Activated CD8-positive, alpha-beta T cell treated with anti-CD3 and anti-CD28 coated beads, Interleukin-2, amount 10 ng/mL, durations not matched to agents 7 days and 5 days (primary cell): ENCODE measurements at places on chromosomes 6 and 20. TPM values are rescaled to one million over a fixed set of nuclear protein-coding genes. Genes with fewer than 3 reads are reported as not detected.
A peak's percentile ranks its signal among the peaks of the same experiment; 100 is the strongest.

The IMPG1 gene
- not detected for total RNA-seq

The SLC22A2 gene
- not detected for total RNA-seq

The PNRC1 gene
- total RNA-seq, result 90.8 TPM

The NEU1 gene
- 16.5 TPM for total RNA-seq

The OARD1 gene
- total RNA-seq, result 30.2 TPM

The DUSP22 gene
- 33.2 TPM for total RNA-seq

- H3K27me3 ChIP-seq, result peaks cover 3% of the 10 kb centered on the region
- H3K4me1 ChIP-seq, result no peaks in the 10 kb centered on the region
- H3K27ac ChIP-seq, result no peak overlapping the region
- DNase-seq, result no peak
- H3K36me3 ChIP-seq, result peaks cover 4% of the 10 kb centered on the region
Measured at GRCh38 chr20:35191419-35192117, 19.7 kb downstream of the PROCR start.

DNA sequence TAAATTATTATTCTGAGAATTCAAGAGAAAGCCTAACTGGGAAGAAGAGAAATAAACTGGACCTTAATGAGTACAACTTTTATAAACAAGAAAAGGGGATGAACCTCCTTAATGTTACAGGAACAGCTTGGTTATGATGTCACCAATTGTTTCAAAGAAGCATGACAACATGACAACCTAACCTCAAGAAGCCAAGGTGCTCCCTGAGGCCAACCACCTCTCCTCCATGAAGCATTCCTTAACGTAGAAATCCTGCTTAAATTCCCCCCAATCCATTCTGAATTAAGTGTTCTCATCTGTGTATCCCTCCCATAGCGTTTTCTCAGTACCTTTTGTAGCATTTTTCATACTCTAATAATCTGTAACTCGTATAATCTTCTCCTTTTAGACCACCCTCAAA lies 1.7 kb downstream of the HBS1L start:
- DNase-seq, result no peak
- H3K27me3 ChIP-seq, result no peaks in the 10 kb centered on the region
- peak overlapping the region; percentile 97 for H3K4me3 ChIP-seq
- peaks cover 41% of the 10 kb centered on the region for H3K4me1 ChIP-seq
- peak overlapping the region; percentile 17 for H3K27ac ChIP-seq
- peaks cover 28% of the 10 kb centered on the region for H3K36me3 ChIP-seq

DNA sequence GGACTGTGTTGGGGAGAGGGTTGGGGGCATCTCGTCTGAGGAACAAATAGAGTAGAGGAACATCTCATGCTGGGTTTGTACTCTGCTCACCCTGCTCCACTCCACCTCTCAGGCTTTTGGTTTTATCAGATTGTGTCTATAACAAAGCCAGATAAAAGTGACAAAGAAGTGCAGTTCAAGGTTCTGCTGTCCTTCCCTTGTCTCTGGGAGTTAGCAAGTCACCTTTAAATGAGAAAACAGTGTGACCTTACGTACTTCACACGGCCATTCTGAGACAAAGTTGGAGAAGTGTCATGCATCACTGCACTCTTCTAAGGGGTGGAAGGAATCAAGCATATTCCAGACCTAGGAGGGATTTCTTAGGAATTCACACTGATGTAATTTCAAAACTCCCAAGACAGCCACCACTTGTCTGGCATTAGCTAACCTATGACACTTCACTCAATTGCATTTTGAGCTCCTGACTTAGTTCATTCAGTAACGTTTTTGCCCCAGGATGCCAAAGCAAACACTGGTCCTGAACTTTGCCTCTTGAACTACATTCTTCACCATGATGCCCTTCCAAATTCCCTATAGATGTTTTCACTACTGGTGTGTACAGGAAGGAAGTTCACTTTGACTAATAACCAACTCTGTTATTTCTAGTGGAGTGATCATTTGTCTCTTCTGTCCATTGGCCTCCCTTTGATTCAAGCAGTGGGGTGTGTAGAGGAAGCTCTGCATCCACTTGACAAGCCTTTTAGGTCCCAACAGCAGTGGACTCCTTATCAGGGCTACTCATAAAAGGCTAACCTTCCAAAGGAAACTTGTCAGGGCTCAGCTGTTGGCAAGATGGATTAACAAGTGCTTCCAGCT lies 647.6 kb upstream of the FLRT3 start:
- H3K27ac ChIP-seq, result no peak overlapping the region
- no peak overlapping the region for H3K4me3 ChIP-seq
- no peaks in the 10 kb centered on the region for H3K36me3 ChIP-seq
- no peaks in the 10 kb centered on the region for H3K27me3 ChIP-seq
- no peaks in the 10 kb centered on the region for H3K4me1 ChIP-seq

GRCh38 chr6:158848490-158848895 lies 29.3 kb upstream of the EZR start:
- DNase-seq, result no peak
- peaks cover 5% of the 10 kb centered on the region for H3K27me3 ChIP-seq
- peaks cover 16% of the 10 kb centered on the region for H3K4me1 ChIP-seq
- no peak overlapping the region for H3K4me3 ChIP-seq

DNA sequence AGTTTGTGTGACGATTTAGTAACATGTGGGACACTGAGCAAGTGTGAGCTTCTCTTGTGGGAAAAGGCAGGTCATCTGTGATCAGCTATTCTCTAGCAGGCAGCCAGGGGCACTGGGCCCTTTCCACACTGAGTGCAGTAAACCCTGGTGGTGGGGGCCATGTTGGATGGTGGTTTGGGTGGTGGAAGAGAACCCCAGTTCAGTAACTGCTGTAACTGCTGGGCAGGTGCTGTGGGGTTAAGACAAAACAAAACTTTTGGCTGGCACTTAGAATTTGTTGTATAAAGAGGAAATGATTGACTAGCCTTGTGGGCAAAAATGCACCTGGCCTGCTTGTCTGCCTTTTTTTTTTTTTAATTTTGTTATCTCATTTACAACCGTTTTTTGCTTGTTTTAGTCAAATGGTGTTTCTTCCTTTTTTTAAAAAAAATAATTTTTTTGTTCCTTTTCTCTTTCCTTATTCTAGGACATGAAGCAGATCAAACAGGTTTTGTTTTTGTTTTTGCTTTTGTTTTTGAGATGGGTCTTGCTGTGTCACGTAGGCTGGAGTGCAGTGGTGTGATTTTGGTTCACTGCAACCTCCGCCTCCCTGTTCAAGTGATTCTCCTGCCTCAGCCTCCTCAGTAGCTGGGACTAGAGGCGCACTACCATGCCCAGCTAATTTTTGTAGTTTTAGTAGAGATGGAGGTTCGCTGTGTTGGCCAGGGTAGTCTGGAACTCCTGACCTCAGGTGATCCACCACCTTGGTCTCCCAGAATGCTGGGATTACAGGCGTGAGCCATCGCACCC lies 59.8 kb downstream of the IGF2R start:
- peaks cover 20% of the 10 kb centered on the region for H3K4me1 ChIP-seq
- H3K27me3 ChIP-seq, result no peaks in the 10 kb centered on the region
- peak overlapping the region; percentile 80 for H3K27ac ChIP-seq
- peak; percentile 63 for DNase-seq
- peaks cover 58% of the 10 kb centered on the region for H3K36me3 ChIP-seq

- H3K36me3 ChIP-seq, result no peaks in the 10 kb centered on the region
- DNase-seq, result no peak
- no peaks in the 10 kb centered on the region for H3K27me3 ChIP-seq
- no peak overlapping the region for H3K27ac ChIP-seq
Measured at GRCh38 chr6:74715355-74716085, 490.3 kb downstream of the COL12A1 start.

DNA sequence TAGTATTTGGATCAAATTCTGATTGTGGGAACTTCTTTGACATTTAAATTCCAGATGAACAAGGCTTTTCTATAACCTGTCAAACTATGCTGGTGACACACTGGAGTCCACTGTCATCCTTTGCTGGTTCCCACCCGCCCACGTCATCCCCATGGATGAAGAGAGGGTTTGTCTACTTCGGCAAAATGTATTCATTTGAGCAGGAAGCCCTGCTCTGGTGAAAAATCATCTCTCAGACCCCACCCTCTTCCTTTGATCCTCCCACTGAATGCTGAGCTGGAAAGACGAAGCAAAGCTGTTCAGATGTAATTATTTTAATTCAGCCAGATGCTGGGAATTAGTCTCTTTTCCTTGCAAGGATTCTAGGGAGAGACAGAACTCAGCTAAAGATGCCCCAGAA lies 50.5 kb downstream of the CPNE5 start:
- no peak for DNase-seq
- no peaks in the 10 kb centered on the region for H3K36me3 ChIP-seq
- peaks cover 30% of the 10 kb centered on the region for H3K27me3 ChIP-seq
- H3K4me1 ChIP-seq, result no peaks in the 10 kb centered on the region

- H3K27ac ChIP-seq, result no peak overlapping the region
- H3K4me1 ChIP-seq, result no peaks in the 10 kb centered on the region
- no peak overlapping the region for H3K4me3 ChIP-seq
- H3K27me3 ChIP-seq, result peaks cover 9% of the 10 kb centered on the region
Measured at GRCh38 chr6:129344379-129344778, 365.6 kb downstream of the ARHGAP18 start.

- H3K27me3 ChIP-seq, result peaks cover 5% of the 10 kb centered on the region
- no peaks in the 10 kb centered on the region for H3K4me1 ChIP-seq
- H3K27ac ChIP-seq, result no peak overlapping the region
- no peaks in the 10 kb centered on the region for H3K36me3 ChIP-seq
Measured at GRCh38 chr6:79157961-79158644, 76.4 kb downstream of the HMGN3 start.

- DNase-seq, result peak; percentile 66
- peaks cover 41% of the 10 kb centered on the region for H3K27me3 ChIP-seq
- H3K36me3 ChIP-seq, result no peaks in the 10 kb centered on the region
- no peak overlapping the region for H3K4me3 ChIP-seq
Measured at GRCh38 chr20:31602779-31603441, 2.2 kb upstream of the ID1 start.

DNA sequence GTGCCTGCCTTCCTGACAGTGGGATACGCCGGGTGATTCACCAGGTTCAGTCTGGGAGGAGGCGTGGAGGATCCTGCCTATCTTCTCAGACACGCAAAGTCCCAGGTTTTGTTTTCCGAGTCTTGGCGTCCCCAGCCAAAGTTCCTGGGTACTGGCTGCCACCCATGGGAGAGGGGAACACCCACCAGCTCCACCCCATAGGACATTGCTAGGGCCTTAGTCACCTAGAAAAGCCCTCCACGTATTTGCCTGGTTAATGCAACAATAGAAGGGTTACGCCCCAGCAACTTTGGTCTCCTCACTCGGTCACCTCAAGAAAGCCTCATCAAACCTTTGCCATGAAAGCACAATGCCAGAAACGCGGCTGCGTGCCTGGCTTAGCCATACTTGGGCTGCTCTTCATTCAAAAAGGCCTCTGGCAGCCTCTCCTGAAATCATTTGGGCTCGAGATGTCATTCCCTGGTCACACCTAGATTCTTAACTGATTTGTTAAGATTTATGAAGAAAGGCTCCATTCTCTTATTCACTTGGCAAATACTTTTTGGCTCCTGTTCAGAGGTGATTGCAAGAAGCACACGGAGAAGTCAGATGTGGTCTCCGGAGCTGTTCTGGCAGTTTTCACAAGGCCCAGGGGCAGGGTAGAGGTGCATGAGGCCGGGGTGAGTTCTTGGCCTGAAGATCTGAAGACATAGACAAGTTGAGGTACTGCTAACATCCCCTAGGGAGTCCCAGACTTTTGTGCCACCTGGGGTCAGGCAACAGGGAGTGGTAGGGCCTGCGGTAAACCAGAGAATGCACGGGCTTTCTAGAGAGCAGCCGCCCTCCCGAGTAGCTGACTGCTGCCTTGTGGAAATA lies 35.5 kb upstream of the ZNF133 start:
- no peak overlapping the region for H3K4me3 ChIP-seq
- H3K4me1 ChIP-seq, result peaks cover 2% of the 10 kb centered on the region
- peaks cover 8% of the 10 kb centered on the region for H3K27me3 ChIP-seq
- DNase-seq, result no peak

- DNase-seq, result no peak
- no peak overlapping the region for H3K27ac ChIP-seq
- peaks cover 7% of the 10 kb centered on the region for H3K36me3 ChIP-seq
Measured at GRCh38 chr20:58816051-58816450, 34.7 kb downstream of the GNAS-AS1 start.

- DNase-seq, result no peak
- no peak overlapping the region for H3K4me3 ChIP-seq
- no peaks in the 10 kb centered on the region for H3K4me1 ChIP-seq
- no peaks in the 10 kb centered on the region for H3K27me3 ChIP-seq
Measured at GRCh38 chr6:88381289-88381642, 215.1 kb upstream of the CNR1 start.

DNA sequence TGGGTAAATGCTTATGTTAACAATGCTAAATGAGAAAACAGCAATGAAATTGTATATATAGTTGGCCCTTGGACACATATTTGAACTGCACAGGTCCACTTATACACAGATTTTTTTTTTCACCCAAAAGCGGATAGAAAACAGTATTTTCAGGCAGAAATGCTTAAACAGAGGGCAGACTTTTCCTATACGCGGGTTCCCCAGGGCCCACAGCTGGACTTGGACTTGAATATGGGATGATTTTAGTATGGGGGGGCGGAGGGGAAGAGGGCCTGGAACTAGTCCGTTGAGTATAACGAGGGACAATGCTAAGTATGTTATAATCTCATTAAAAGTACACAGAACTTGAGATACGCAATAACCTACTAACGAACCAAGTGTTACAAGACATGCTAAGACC lies 1.1 kb upstream of the PRSS35 start:
- H3K4me3 ChIP-seq, result no peak overlapping the region
- no peak overlapping the region for H3K27ac ChIP-seq
- peaks cover 27% of the 10 kb centered on the region for H3K27me3 ChIP-seq
- H3K4me1 ChIP-seq, result peaks cover 6% of the 10 kb centered on the region
- H3K36me3 ChIP-seq, result no peaks in the 10 kb centered on the region
- DNase-seq, result no peak

DNA sequence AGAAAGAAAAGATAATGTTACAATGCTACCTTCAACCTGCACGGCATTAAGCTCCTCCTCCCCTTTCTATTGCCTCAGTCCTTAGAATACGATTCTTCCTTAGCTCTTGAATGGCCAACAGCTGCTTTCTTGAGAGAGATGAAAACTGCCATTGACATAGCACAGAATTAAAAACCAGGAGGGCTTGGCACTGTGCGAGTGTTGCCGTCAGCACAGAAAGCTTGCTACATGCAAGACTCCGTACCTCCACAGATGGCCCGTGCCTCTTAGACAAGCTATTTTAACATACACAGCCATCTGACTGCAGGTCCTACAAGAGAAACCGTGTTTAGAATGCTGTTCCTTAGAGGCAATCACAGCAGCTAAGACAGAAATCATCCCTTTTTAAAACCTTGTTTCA lies 51.7 kb downstream of the ALDH5A1 start:
- peaks cover 23% of the 10 kb centered on the region for H3K27me3 ChIP-seq
- no peak overlapping the region for H3K4me3 ChIP-seq
- no peak overlapping the region for H3K27ac ChIP-seq
- no peak for DNase-seq
- no peaks in the 10 kb centered on the region for H3K36me3 ChIP-seq

- no peaks in the 10 kb centered on the region for H3K27me3 ChIP-seq
- peak overlapping the region; percentile 65 for H3K27ac ChIP-seq
- peaks cover 47% of the 10 kb centered on the region for H3K36me3 ChIP-seq
- DNase-seq, result no peak
- peaks cover 34% of the 10 kb centered on the region for H3K4me1 ChIP-seq
Measured at GRCh38 chr20:3123542-3123941, 36.1 kb downstream of the FASTKD5 start.

- peaks cover 11% of the 10 kb centered on the region for H3K4me1 ChIP-seq
- H3K36me3 ChIP-seq, result no peaks in the 10 kb centered on the region
Measured at GRCh38 chr6:147507162-147508041, 1.1 kb upstream of the SAMD5 start.

- H3K4me3 ChIP-seq, result peak overlapping the region; percentile 84
- peaks cover 52% of the 10 kb centered on the region for H3K4me1 ChIP-seq
- peaks cover 3% of the 10 kb centered on the region for H3K36me3 ChIP-seq
- no peaks in the 10 kb centered on the region for H3K27me3 ChIP-seq
Measured at GRCh38 chr6:149480502-149481280, 4.1 kb downstream of the ZC3H12D start.
